ENCODE measurements at places on chromosomes 2 and 18.

- no peak for DNase-seq
These were observed 357.9 kb downstream of the THSD7B start for GRCh38 chr2:137123226-137123625.

GRCh38 chr2:47226923-47227220, 71.8 kb upstream of the STPG4 start:
- DNase-seq = no peak

- DNase-seq = no peak
These were observed 6.2 kb downstream of the ZBTB7C start for GRCh38 chr18:48402953-48403352.

DNA sequence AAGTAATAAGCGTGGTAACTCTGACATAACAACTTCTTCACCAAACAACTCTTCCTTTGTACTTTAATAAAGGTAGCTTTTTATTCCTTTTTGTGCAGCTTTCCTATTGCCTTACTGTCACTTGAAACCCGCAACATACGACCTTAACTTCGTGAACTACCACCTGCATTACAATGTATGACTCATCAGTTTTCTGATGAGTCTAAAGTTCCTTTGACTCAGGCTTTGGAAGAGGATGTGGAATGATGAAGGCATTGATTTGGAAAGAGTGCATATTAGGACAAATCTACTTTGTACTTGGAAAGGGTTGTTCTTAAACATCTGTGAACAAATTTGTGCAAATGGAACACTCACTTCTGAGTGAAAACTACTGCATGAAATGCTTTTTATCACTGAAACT, 1012.1 kb downstream of the TMEM182 start:
- no peak for DNase-seq

- DNase-seq = no peak
These were observed 1380.1 kb downstream of the SUCLG1 start for GRCh38 chr2:83079007-83079406.

- no peak for DNase-seq
These were observed 82.7 kb downstream of the COL5A2 start for GRCh38 chr2:189096769-189097447.

DNA sequence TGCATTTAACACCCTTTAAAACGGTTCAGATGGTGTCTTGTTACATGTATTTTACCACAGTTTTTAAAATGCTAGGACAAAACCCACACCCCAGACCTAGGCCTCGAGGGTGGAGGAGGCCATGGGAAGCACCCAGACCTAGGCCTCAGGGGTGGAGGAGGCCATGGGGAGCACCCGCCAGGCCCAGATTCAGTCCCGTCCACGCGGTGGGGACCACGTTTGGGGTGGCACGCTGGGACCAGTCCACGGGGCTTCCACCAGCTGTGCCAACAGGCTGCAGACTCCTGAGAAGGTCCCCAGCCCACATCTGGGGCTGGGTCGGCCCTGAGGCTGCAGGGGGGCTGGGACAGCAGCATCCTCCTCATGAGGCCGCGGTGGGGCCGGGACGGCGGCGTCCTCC, 63.4 kb downstream of the SLC66A2 start:
- no peak for DNase-seq

DNA sequence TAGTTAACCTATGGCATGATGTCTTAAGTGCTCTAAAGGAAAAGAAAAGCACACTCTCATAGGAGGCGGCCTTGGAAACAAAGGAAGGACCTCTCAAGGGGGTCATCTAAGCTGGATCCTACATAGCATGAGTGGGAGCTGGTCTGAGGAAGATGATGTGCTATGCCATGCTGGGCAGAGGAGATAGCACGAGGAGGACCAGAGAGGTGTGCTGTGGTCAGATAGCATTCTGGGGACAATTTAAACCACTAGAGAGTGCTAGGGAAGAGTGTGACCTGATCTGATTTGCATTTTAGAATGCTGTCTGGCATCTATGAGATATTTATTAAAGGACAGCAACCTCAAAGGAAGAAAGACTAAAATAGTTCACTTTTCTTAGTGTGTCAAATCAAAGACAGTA, 910.1 kb upstream of the CELF4 start:
- no peak for DNase-seq

DNA sequence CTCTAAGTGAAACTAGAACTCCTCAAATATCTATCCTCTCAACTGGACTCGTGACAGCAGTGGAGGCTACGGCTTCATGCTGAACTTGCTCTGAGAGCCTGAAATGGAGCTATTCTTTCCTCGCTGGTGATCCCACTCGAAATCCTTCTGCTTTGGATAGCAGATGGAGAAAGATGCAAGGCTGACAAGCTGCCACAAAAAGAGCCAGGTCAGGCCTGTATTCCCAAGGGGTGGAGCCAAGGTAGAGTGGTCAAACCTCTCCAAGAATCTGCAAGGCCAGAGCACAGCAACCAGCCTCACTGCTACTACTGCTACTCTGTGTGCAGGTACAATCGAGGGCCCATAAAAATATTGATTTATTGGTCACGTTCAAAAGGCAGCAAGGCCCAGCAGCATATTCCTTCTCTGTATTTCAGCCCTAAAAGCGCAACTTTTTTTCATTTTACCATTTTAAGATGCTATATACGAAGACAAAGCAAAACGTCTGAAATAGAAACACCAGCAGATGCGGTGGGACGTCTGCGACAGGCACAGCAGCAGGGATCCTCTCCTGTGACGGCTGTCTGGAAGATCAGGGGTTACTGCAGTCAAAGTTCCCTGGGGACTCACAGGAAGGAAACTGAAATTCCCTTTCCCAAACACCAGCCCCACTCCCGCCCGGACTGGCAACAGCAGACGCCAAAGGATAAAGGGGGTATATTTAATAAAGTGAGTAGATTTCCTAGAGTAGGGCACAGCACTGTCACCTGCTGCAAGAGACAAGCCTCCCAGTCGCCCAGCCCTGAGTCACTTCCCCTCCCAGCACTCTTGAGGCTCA, 2.4 kb downstream of the SPRED2 start:
- peak; percentile 45 for DNase-seq

DNA sequence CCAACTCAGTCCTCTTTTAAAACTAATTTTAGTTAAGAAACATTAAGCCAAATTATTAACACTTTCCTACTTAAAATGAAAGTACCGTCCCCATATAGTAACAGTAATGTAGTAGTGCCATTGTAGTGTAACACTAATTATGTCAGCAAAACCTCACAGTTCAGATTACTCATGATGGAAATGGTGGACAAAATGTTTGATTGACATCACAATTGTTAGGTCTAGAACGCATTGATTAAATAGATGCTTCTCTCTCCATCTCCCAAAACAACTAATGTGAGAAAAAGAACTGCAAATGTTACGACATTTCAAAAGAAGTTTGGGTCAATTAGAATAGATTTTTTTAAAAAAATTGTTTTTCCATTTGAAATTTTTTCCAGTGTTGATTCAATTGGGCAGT, 1.2 kb upstream of the ATF2 start:
- DNase-seq = no peak

DNA sequence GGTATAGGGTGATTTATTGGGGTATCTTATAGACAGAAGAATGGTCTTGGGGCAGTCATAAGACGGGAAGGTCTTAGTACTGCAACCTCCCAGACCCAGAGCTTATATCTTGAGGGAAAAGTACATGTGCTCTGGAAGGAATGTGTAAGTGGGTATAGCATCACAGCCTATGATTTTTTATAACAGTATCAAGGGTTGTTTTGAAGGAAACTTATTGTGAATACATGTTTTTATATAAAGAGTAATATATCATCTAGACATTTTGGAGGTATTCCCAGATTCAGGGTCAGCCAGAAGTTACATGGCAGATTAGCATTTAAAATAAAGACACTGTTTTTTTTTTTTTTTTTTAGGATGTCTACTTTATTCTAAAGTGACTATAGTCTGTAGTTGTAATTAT, 47.6 kb upstream of the STON1 start:
- no peak for DNase-seq

DNA sequence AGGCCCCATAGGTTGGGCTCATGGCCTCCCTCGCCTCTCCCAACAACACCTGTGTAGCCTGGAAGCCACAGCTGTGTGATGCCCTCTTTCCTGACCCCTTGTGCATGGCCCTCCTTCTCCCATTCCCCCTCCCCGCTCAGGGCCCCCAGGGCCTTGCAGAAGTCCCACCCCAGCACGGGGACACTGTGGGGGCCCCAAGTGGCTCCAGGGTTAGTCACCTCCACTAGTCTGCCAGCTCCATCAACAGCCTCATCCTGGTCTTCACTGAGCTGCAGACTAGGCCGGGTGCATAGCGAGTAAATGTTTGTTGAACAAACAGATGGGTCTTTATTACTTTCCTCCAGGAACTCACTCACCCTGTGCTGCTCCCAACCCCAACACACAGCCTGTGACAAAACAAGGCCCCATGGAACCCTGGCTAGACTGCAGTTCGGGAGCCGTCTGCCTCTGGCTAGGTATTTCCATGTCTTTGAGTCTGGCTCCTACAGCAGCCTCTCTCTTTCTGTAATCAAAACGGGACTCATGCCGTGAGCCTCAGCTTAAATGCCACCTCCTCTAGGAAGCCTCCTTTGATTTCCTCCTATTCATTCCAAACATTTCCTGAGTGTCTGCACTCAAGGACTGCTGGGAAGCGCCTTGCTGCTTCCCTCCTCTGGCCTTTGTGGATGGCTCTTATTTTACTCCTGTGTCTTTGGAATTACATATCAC, 109.9 kb upstream of the ID2 start:
- DNase-seq = no peak

DNA sequence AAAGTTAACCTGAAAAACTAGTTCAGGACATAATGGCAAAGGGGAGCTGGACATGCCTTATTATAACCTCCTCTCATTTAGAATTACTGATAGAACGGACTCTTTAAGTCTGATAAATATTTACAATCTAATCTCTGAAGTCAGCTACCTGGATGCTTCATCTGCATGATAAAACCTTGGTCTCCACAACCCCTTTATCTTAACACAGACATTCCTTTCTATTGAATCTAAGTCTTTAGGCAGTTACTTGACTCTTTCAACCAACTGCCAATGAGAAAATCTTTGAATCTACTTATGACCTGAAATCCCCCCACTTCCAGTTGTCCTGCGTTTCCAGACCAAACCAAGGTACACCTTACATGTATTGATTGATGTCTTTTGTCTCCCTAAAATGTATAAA, 191.2 kb upstream of the LRRTM4 start:
- no peak for DNase-seq

GRCh38 chr2:145157741-145158591, 638.0 kb upstream of the ZEB2 start:
- DNase-seq = peak; percentile 57

DNA sequence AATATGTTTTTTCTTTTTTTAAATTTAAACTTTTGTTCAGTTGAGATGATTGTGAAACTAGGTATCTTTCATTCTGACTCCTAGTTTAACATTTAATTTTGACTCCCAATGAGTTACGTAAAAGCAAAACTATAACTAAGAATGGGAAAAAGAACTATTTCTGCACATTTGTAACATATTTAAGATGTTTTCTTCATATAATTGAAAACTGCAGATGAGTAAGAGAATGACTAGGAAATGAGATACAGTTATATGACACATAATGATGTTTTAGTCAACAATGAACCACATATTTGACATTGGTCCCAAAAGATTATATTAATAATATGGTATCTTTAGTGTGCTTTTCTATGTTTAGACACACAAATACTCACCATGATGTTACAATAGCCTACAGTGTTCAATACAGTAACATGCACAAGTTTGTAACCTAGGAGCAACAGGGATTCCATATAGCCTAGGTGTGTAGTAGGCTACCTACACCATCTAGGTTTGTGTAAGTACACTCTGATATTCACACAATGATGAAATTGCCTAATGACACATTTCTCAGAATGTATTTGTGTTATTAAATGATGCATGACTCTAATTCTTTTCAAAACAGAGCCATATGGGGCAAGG, 12.6 kb downstream of the ERMN start:
- no peak for DNase-seq

GRCh38 chr2:57656198-57656597, 390.4 kb upstream of the VRK2 start:
- no peak for DNase-seq

GRCh38 chr2:22273853-22274252, 1111.1 kb upstream of the KLHL29 start:
- no peak for DNase-seq

- no peak for DNase-seq
These were observed 34.5 kb downstream of the BCL2 start for GRCh38 chr18:63284827-63285733.

- no peak for DNase-seq
These were observed 42.3 kb upstream of the MRPL33 start for GRCh38 chr2:27729198-27729597.

DNA sequence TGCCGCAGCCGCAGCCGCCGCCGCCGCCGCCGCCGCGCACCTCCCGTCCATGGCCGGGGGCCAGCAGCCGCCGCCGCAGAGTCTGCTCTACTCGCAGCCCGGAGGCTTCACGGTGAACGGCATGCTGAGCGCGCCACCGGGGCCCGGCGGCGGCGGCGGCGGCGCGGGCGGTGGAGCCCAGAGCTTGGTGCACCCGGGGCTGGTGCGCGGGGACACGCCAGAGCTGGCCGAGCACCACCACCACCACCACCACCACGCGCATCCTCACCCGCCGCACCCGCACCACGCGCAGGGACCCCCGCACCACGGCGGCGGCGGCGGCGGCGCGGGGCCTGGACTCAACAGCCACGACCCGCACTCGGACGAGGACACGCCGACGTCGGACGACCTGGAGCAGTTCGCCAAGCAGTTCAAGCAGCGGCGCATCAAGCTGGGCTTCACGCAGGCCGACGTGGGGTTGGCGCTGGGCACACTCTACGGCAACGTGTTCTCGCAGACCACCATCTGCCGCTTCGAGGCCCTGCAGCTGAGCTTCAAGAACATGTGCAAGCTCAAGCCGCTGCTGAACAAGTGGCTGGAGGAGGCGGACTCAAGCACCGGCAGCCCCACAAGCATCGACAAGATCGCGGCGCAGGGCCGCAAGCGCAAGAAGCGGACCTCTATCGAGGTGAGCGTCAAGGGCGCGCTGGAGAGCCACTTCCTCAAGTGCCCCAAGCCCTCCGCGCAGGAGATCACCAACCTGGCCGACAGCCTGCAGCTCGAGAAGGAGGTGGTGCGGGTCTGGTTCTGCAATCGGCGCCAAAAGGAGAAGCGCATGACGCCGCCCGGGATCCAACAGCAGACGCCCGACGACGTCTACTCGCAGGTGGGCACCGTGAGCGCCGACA, 2.4 kb downstream of the POU3F3 start:
- DNase-seq = no peak

DNA sequence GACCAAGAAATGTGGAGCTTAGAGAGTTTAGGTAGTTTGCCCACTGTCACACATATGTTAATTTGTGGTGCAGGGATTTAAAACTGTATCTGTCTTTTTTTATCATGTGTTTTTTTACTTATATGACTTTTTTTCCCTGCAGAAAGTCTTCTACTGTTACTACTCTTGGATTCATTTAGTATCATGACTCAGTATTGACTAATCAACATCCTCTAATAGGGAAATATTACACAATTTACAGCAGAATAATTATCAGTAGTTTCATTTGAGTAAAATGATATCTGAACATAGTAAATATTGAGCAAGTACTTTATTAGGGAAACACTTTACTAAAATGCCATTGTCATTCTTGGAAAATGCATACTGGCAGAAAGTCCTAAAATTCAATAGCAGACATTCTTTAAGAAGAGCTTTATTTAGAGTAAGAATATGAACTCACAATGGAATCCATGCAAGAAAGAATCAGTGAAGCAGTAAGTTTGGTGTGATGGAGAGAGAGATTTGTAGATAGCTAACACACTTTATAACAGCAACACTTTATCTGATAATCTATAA, 425.9 kb upstream of the SLC8A1 start:
- DNase-seq = no peak
